ENCODE measurements at places on chromosomes 7 and 10.

GRCh38 chr10:3071405-3072198 is 4.3 kb downstream of the PFKP start:
- no peak for DNase-seq

DNA sequence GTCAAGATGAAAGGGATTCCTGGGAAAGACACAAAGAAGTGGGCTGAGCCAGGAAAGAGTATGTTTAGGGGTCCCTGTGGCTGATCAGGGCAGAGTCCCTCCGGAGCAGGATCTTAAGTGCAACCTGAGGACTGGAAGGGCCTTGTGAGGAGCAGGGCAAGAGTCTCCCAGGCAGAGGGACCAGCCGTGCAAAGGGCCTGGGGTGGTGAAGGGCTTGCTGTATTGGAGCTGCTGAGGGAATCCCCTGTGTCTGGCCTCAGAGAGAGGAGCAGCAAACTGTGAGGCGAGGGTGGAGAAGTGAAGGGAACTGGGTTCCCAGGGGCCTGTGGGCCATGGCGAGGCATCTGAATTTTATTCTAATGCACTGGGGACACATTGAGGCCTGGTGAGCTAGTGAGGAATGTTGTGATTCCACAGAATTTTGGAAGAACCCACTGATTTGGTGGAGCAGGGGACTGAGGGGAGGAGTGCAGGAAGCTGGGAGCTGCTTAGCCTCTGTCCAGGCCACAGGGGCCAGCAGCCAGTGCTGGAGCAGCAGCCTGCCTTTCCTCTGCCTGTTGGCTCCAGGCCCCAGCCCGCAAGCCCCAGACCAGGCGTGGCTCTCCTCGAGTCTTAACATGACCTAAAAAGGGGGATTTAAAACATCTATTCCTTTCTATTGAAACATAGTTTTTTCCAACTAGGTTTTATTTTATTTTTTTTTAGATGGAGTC is 138.4 kb upstream of the IGFBP3 start:
- DNase-seq, result no peak

GRCh38 chr7:97770850-97771249 is 39.0 kb downstream of the TAC1 start:
- DNase-seq, result peak; percentile 45

GRCh38 chr7:124652237-124652636 is 113.4 kb downstream of the GPR37 start:
- DNase-seq, result no peak

GRCh38 chr7:22176791-22177412 is 180.1 kb downstream of the RAPGEF5 start:
- DNase-seq, result no peak

DNA sequence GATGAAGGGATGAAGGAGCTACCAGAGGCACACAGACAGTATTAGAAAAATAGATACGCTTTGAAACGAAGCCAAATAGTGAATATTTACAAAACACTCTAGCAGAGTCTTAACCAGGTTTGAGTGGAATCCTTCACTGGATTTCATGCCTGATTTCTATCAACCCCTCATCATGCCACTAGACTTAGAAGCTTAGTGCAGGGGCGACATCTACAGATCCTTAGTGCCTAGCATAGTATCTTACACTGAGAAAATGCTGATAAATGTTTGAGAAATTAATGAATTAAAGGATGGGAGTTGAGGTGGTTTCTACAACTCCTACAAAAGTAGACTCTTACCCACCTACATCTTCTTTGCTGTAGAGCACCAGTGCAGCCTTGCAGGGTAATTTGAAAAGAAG is 54.7 kb upstream of the CCNJ start:
- no peak for DNase-seq

- DNase-seq, result no peak
Measured at GRCh38 chr7:35258125-35258867, 4.4 kb upstream of the TBX20 start.

DNA sequence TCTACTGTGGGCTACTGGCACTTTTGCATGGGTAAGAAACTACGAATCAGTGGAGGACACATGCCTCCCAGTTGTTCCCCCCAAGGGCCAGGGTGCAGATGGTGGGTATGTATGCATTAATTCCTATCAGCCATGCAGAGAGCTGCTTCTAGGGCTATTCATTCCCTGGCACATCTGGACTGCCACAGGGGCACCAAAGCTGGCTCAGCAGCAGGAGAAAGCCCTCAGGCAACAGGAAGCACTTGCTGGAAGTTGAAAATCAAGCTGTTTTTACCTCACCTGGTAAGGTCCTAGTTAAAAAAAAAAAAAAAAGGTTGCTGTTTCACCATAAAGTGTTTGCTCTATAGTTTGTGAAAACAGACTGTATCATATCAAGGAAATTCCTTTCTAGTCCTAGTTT is 1342.6 kb downstream of the REEP3 start:
- DNase-seq, result no peak

DNA sequence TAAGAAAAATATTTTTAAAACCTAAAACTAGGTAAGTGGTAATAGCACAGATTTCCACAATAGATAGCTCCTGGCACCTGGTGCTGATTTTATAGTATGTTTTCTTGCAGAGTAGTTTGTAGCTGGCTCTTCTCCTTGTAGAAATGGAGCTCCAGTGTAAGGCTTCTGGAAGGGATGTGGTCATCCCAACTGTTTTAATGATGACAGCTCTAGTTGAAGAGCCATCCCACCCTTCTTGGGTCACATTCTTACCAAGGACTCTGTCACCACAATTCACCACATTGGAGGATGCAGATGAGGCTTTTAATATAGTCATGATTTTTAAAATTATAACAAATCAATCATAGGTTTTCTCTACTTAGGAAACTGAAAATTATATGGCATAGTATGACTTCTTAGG is 31.0 kb downstream of the TES start:
- DNase-seq, result no peak

GRCh38 chr10:78749200-78749599 is 319.6 kb upstream of the ZMIZ1 start:
- no peak for DNase-seq

DNA sequence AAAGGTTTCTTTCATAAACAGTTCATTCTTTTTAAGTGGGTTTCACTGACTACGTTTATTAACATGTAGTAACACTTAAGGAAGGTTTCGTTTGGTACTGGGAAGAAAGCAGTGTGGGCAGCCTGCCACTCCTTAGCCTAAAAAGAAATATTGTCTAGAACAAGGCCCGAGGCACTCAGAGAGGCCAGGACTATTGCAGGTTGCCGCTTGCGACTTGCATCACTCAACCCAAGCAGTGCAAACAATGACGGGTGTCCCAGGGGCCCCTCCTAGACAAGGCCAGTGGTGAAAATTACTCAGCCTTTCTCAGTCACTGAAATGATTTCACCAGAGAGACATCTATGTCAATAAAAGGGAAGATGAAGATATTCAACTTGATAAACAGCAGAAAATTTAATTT is 243.9 kb downstream of the SNX13 start:
- DNase-seq, result peak; percentile 6

GRCh38 chr10:70589762-70590654 is 12.5 kb downstream of the PRF1 start:
- DNase-seq, result no peak

- DNase-seq, result no peak
Measured at GRCh38 chr10:50452603-50453002, 171.2 kb downstream of the SGMS1 start.

DNA sequence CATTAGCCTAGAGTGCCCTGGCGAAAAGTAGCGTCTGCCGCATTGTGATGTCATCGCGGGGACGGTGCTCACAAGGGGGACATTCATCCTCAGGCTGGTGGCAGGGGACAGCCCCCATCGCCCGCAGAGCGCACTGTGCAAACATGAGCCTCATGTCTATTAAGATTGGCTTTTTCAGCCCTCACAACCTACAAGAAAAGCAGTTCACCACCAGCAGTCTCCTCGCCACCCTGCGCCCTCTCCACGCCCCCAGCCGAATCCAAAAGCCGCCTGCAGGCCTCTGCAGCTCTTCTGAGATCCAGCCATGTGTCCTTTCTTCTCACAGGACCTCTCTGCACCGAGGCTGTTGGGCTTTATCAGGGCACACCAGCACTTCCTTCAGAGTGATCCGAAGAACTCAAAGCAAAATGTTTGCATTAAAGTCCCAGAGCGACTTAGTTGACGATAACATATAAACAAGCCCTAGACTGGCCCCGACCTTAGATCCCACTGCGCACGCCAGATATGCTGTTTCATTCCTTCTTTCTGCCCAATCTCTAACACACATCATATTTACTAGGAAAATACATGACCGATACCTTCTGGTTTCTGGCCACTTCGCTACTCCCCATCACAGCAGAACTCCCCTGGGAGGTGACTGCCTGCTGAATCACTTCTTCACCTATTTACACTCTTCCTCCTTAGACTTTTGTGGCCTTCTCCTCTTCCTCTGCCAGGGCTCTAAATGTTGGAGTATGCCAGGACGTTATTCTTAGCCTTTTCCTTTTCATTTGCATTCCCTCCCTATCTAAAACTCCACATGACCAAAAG is 206.0 kb upstream of the SH2B2 start:
- no peak for DNase-seq

GRCh38 chr10:70433581-70434280 is 7.8 kb downstream of the NODAL start:
- no peak for DNase-seq

DNA sequence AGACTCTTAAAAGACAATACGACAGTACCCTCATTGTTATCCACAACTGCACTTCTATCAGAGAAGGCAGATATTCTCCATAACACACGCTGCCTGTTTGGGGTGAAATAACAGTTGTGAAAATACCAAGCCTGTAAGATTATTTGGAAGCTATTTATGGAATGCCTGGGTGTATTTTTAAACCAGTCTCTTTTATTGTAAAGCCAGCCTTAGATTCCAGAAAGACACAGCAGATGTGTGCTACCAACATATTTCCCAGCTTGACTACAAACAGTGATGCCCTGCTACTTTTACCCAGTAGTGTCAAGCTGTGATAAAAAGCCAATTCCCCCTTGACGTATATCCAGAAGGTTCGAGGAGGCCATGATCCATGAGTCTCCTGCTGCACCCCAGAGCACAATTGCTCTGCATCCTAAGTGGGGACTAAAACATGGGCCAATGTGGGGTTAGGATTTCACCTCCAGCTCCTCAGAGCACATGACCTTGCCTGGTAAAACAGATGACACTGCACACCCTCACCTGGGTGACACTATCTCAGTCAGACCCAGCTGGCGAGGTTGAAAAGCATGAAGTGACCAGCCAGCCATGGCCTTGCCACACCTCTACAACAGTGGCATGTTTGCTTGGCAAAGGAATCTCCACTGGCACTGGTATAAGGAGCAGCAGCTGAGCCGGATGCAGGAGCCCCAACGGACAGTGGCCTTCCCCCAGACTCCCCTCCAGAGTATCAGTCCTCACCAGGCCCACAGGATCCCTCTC is 62.2 kb downstream of the GFRA1 start:
- no peak for DNase-seq
